Common myeloid progenitor, CD34-positive (primary cell): ENCODE measurements at places on chromosomes 2 and 18.
A peak's percentile ranks its signal among the peaks of the same experiment; 100 is the strongest.

DNA sequence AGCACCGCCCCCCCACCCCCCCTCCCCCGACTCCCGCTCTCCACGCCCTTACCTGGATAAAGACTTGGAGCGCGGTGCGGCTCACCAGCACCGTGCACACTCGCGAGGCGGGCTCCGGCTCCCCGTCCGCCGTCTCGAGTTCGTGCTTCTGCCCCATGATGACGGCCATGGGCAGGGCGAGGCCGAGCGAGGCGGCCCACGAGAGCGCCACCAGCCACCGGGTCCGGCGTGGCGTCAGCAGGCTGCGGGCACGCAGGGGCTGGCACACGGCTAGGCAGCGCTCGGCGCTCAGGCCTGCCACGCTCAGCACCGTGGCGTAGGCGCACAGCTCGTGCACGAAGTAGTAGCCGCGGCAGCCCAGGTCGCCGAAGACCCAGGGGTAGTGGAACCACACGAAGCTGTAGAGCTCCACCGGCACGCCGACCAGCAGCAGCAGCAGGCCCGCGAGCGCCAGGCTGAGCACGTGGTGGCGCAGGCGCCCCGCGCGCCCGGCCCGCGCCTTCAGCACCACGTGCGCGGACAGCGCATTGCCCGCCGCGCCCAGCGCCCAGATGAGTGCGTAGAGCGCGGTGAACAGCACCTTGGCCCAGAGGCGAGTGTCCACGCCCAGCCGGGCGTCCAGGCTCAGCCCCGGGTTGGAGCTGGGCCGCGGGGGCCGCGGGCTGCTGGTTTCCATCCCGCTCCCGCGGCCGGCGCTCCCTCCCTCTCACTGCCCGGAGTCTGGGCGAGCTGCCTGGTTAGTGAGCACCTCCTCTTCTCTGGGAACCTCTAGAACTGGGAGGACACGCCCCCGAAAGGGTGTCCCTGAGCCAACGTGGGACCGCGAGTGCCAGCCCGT, at the start of gene NTSR2:
Gene NTSR2 (minus strand): TSS at position 742 of the 838 bp plus-strand sequence. CDS start 66 bp downstream, at position 676.
- peak; percentile 57 for DNase-seq

DNA sequence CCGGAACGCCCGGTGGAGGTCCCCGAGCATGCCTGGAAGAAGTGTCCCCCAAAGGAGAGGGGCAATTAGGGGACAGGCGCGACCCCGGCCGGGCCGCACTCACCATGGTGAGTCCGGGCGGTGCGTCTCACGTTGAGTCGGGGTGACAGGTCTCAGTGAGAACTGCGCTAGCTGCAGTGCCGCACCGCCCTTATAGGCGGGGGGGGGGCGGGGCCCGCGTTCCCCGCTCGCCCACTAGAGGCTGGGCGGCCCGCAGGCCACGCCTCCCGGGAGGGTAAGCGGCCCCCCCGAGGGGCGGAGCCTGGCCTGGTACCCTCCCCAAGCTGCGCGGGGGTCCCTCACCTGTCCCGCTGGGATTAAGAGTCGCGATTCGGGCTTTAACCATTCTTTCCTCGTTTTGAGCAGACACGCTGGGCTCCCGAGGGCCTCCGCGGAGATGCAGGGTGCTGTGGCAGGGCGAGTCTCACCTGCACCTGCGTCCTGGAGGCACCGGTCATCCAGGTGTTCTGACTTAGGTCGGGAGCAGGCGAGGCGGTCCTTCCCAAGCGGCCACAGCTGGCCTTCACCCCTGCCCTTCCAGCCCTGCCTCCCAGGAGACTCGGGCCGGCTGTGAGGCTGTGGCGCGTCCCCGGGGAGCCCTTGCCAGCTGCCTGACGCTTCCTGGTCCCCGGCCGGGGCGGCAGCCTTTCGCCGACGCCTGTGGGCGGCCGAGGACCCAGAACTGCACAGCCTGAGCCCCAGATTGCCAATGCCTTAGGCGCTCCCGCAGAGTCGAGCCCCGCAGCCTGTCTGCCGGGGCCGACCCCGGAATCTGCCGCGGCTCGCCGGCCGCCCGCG, at the start of gene TUBA4A:
Gene TUBA4A (minus strand): TSS at position 166 of the 837 bp plus-strand sequence. CDS start 60 bp downstream, at position 106.
- peak; percentile 82 for DNase-seq

DNA sequence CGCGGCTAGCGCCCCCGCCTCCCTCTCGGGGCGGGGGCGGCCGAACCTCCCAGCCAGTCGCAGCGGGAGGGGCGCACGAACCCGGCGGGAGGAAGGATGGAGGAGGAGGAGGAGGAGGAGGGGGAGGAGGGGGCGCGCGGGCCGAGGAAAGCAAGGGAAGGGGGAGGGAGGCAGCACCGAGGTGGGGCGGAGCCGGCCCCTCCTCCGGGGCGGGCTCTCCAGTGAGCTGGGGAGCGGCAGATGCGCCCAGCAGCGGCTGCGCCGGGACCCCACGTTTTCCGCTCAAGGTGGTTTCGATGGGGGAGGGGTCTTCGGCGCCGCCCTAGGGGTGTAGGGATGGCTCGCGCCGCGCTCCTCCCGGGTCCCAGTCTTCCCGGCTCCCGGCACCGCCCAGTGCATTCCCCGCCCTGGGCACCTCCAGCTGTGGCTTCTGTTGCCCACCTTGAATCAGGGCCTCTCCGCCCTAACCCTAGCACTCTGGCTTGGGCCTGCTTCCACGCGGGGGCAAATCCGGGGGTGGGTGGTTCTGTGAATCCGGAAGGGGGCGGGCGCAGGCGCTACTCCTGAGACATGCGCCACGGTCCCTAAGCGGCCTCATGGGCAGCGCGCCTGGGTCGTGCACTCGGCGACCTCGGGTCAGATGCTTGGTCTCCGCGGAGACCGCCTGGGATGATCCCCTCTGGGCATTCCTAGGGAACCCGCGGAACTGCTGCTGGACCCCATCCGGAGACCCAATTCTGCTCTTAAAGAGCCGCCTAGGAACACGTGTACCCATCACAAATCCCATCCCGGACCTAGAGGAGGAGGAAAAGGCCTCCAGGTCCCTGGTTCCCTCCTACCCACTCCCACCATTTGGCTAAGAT, at the start of gene FBXO41:
Gene FBXO41 (minus strand): TSS at position 183 of the 863 bp plus-strand sequence. CDS start 14,848 bp downstream, outside the sequence.
- DNase-seq, result peak; percentile 46

DNA sequence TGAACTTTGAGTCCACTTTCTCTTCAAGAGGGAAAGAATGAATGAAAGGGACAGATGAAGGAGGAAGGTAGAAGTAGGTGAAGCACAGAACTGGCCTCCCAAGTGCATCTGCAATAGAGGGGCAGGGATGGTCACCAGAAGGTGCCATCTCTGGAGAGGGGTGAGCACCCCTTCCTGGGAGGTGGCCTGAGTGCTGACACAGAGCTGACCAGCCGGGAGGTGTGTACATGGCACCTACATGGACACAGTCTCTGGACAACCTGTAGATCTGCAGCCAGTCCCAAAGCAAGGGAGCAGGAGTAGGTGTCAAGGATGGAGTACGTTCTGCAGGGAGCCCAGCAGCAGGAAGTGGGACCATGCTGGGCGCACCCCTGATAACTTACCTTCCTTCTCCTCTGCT, 83.2 kb downstream of the TFCP2L1 start:
- DNase-seq, result no peak

DNA sequence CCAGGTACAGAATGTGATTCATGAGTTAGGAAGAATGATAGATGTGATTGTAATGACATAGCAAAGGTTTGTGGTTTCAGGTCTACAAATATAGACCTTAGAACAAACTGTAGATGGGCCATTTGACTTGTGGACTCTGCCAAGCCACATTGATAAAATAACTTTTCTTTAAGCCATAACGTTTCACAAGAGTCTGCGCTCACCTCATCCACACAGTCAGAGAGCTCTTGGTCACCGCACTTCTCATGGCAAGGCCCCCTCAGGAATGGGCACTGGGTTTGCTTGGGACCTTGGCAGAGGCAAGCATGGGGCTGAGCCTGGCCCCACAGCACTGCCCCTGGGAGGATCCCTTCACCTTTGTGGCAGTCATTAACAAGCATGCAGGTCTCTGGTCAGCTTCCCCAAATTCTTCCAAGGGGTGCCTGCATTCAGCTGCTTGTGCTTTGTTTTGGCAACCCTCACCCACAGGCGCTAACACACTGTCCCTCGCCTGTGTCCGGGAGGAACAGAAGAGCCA, 14.0 kb downstream of the ARMC9 start:
- DNase-seq, result no peak
